H4 (cell line): ENCODE measurements at places on chromosomes 4 and X.

DNA sequence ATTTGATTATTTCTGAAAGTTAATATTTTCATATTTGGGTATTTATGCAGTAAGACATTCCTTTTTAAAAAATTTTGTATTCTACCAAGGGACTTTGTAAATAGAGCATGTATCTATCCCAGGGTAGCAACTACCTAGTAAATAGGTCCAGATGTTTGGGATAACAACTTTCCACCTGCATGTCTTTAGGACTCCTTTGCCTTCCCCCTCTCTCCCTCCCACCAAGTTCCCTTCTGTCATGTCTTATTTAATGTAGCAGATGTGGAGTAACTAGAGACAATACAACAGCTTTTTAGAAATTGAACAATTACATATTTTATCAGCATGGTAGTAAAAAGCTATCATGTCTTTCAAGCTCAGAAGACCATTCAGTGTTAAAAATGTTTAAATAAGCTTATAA lies 821.0 kb downstream of the C4orf33 start:
- DNase-seq = no peak

DNA sequence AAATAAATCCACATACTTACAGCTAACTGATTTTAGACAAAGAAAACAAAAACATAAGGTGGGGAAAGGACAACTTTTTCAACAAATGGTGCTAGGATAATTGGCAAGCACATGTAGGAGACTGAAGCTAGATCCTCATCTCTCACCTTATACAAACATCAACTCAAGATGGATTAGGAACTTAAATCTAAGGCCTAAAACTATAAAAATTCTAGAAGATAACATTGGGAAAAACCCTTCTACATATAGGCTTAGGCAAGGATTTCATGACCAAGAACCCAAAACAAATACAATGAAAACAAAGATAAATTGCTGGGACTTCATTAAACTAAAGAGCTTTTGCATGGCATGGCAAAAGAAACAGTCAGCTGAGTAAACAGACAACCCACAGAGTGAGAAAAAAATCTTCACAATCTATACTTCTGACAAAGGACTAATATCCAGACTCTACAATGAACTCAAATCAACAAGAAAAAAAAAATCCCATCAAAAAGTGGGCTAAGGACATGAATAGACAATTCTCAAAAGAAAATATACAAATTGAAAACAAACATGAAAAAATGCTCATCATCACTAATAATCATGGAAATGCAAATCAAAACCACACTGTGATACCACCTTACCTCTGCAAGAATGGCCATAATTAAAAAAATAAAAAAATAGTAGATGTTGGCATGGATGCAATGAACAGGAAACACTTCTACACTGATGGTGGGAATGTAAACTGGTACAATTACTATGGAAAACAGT lies 14.1 kb upstream of the AFP start:
- no peak for DNase-seq

- DNase-seq = no peak
Observed at GRCh38 chr4:117491516-117491915, 406.1 kb upstream of the TRAM1L1 start.

- no peak for DNase-seq
Observed at GRCh38 chr4:181745933-181746625, 497.1 kb upstream of the TENM3 start.

DNA sequence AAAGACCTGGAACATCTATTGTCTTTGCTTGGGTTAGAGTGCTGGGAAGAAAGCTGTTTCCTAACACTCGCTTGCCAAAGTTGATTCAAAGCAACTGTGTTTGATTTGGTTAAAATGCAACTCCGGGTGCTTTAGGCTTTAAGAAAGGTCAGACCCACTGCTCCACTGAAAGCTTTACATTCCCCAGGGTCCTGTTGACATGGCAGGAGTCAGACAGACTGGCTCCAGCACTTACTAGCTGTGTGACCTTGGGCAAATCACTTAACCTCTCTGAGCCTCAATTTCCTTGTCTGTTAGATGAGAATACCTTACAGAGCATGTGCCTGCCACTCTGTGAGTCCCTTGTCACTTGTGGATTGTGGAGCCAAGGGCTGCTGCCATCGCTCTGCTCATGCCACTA lies 39.0 kb downstream of the DGKK start:
- DNase-seq = no peak

DNA sequence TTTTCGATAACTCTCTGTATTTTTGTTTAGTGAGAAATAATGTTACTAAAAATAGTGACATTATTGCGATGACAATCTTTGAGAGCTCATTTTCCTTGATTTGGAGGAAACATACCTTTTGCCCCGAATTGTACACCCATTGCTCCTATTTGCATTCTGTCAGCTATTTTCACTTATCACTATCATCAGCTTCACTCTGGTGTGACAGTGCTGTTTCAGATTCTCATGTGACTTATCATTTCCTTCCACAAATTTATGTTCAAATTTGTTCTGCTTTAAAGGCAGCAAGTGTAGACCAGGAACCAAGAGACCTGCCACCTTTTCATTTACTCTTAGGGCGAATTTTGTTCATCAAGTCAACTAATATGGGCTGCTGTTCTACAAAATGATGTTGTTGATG lies 179.4 kb downstream of the RBM46 start:
- DNase-seq = no peak

DNA sequence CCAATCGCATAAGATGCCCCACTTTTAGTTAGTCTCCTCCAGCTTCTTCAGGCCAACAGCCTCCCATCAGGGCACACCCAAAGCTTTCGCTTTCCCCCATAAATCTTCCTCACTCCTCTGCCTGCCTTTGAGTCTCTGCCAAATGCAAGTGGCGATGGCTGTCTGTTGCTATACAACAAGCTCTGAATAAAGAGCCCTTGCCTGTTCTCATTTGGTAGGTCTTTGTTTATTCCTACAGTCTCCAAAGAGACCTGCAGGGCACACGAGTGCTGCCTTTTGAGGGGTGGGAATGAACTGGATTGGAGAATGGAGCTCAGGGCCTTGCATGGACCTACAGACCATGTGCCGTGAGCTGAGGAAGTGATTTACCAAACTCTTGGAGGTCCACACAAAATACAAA lies 52.2 kb upstream of the SOD3 start:
- DNase-seq = no peak

GRCh38 chrX:2682565-2683177 lies 8.4 kb upstream of the CD99 start:
- DNase-seq = peak; percentile 77

- DNase-seq = peak; percentile 81
Observed at GRCh38 chr4:113394730-113395530, 345.5 kb downstream of the ANK2 start.

- DNase-seq = no peak
Observed at GRCh38 chrX:12961196-12961718, 13.7 kb upstream of the TMSB4X start.

DNA sequence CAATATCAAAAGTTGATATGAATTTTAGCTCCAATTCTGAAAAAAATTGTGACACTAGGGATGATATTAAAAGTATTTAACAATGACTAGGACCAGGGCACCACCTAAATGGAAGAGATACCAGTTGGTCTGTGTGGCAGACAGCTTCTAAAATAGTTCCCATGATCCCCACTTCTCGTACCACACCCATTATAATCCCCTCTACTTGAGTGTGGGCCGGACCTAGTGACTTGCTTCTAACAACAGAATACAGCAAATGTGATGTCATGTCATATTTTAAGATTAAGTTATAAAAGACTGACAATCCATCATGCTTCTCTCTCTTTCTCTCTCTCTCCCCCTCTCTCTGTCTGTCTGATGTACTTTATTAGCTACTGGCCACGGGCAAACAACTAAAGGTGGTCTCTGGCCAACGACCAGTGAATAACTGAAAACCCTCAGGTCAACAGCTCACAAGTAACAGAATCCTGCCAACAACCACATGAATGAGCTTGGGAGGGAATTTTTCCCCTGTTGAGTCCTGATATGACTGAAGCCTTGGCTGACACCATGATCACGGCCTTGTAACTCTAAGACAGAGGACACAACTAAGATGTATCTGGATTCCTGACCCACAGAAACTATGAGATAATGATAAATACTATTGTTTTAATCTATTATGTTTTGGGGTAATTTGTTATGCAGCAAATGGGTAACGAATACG lies 34.4 kb downstream of the FAM13A start:
- no peak for DNase-seq

DNA sequence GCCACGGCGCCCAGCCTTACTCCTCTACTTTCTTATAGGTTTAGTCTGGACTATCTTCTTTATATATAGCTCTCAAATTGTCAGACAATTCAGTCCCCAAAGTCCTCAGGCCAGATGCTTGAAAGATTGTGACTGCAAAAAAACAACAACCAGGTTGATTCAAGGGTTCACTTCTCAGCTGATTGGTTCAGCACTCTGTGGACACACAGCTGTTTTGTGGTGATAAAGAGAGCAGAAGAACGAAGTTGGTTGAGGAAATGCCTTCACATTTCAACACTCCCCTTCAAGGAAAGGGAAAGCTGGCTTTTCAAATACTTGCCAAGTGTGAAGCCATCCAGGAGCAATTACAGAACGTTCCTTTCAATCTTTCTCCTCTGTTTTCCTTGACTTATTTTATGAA lies 166.8 kb downstream of the SHROOM3 start:
- DNase-seq = peak; percentile 15

- DNase-seq = no peak
Observed at GRCh38 chr4:19063662-19064061, 1042.1 kb upstream of the LCORL start.

GRCh38 chr4:17206829-17207801 lies 304.8 kb downstream of the QDPR start:
- no peak for DNase-seq

DNA sequence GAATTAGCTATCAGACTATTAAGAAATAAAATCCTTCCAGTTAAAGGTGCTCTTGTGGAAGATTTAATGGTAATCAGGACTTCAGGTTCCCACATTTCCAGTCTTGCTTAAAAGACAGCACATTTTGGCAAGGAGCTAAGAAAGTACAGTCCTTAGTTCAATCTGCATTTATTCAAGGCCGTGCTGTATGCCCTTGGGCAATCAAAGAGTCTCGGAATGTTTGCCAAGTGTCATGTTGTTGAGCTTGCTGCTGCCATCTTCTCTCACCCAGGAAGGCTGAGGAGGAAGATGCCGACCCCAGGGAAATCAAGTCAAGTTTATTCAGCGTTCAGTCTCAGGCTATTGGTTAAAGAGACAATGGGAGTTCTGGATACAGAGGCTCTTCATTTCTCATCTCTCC lies 388.1 kb upstream of the IGFBP7 start:
- DNase-seq = no peak

- no peak for DNase-seq
Observed at GRCh38 chrX:15567886-15568616, 32.7 kb downstream of the ACE2 start.

DNA sequence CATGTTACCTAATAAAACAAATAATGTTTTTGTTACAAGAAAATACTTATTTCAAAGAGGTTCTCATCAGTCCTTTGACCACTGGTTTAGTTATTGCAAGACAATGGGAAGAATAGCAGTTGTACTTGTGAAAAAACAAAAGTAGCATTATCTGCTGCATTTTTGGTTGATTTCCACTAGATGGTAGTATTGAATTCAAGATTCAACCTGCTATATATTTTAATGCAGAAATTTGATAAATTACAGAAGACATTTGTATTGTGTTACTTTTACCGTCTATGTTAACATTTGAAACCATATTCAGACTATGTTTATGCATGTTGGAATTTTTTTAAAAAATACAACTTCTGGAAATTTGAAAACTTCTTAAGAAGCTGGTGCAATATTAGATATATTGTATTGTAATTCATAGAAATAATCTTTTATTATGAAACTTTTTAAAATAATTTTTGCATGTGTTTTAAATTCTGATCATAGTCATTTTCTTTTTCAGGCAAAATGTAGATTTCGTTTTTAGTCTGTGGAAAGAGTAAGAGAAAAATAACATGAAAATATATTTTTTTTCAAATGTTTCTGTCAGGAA lies 56.4 kb downstream of the SPCS3 start:
- DNase-seq = peak; percentile 16

DNA sequence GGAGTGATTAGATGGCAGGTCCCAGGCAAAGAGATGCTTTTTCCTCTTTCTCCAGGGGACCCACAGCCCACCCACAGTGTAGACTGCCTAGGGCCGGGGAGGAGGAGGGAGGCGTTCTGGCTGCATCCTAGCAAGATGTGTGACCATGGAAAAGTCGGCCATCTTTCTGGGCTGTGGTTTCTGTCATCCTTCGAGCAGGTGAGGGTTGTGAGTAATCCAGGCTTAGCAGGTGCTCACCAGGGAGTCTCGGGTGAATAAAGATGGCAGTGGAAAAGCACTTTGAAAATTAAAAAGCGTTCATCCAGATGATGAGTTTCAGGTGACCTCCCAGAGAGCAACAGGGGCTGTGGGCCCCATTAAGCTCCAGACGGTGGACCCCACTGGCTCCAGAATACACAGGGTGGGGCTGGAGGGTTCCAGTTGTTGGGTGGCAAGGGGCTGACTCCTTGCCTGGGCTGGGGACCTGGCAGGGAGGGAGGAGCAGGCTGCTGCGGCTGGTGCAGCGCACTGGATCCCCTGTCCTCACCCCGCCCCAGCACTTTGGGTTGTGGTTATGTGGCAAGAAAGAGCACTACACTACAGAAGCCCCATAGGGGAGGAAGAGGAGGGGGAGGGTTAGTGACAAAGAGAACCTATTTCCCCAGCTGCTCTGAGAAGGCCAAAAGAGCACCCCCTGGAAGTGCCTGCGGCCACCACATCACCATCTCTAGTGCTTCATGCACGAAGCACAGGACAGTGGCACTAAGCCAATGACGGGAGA lies 23.7 kb downstream of the ELF4 start:
- DNase-seq = no peak

DNA sequence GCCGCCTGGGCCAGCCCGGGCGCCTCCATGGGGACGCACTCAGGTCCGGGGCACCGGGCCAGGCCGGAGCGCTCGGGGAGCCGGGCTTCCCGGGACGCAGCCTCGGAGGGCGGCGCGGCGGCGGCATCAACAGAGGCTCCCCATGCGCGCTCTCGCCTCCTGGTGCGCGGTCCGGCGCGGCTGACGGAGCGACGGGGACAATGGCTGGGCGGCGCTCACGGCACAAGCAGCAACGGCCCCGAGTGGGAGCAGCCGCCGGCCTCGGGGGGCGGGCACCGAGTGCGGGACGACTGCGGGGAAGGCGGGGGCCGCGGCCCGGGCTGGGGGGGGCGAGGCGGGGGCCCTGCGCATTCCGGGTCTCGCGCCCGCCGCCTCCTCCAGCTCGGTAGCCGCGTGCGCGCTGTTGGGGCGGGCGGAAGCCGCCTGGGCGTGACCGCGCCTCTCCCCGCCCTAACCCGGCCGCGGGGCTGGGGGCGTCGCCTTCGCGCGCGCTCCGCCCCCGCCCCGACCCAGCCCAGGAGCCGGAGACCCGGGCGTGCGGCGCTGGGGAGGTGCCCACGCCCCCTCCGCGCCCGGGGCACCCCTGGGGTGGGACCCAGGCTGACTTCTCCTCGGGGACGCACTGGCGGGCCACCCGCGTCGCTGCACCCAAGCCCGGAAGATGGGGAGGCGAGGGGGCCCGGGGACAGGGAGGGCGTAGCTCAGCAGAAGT lies at the start of gene PRKX:
Gene PRKX (minus strand): TSS at position 425 of the 712 bp plus-strand sequence. CDS start 396 bp downstream, at position 29.
- peak; percentile 11 for DNase-seq

- DNase-seq = no peak
Observed at GRCh38 chr4:113112338-113112978, 63.0 kb downstream of the ANK2 start.
